Activated CD4-positive, alpha-beta T cell treated with anti-CD3 and anti-CD28 coated beads, Interleukin-2, amount 50 U/mL, for 48 hours (primary cell): ENCODE measurements at places on chromosomes 1 and 21.

GRCh38 chr1:58839846-58840835 is 56.3 kb upstream of the JUN start:
- DNase-seq = no peak

DNA sequence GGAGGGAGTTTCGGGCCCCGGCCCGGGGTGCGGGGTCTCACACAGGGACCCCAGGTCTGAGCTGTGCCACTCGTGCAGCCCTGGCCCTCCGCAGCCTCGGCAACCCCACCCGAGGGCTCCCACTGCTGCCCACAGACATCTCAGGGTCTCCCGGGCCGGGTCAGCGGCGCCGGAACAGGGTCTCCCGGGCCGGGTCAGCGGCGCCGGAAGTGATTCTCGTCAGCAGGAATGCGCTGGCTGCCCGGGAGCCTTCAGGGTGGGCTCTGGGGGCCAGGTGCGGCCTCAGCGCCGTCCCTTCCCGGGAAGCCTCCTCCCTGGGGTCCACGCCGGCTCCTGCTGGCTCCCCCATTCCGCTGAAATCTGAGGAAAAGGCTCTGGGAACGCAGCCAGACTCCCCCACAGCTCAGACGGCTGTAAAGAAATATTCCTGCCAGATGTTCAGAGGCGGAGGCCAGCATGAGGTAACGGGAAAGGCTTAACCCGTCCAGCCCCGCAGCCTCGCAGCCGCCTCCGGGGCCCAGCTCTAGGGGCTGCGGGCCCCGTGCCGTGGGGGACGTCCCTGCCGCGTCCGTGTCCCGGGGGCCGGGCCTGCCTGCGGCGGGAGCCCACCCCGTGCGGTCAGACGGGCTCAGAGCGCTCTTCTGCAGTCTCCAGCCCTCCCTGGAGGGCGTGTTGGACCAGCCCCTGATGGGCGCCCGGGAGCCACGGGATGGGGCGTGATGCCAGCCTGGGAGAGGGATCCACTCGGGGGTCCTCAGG is 8.7 kb upstream of the COL6A1 start:
- no peak for DNase-seq

- DNase-seq = no peak
Observed at GRCh38 chr1:37472281-37472680, 2.1 kb upstream of the ZC3H12A start.

DNA sequence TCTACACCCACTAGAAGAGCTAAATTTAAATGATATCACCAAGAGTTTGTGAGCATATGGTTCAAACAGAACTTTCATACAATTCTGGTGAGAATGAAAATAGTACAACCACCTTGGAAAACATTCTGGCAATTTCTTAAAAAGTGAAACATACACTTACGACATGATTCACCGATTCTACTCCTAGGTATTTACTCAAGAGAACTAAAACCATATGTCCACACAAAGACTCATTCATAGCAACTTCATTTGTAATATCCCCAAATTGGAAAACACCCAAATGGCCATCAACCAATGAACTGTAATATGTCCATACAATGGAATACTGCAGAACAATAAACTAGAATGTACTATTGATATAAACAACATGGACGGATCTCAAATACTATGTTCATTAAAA is 51.2 kb upstream of the ADAM30 start:
- DNase-seq = no peak

- DNase-seq = no peak
Observed at GRCh38 chr1:118985640-118986554, 2.2 kb downstream of the TBX15 start.

DNA sequence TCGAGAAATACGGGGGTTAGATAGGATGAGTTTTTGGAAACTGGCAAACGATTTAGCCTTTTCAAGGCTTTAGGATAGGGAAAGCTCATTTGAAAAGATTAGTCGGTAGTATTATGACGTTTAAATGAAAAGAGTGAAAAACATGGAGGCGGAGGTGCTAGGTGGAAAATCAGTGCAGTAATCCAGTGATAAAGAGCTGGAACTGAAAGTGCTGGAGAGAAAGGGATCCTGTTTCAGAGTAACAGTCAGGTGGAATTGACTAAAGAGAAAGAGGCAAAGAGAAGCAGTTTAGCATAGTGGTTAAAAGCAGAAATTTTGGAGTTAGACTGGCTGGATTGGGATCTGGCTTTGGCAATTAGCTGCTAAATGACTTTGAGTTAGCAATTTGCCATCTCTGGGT is 945 bp downstream of the WDR3 start:
- DNase-seq = no peak

DNA sequence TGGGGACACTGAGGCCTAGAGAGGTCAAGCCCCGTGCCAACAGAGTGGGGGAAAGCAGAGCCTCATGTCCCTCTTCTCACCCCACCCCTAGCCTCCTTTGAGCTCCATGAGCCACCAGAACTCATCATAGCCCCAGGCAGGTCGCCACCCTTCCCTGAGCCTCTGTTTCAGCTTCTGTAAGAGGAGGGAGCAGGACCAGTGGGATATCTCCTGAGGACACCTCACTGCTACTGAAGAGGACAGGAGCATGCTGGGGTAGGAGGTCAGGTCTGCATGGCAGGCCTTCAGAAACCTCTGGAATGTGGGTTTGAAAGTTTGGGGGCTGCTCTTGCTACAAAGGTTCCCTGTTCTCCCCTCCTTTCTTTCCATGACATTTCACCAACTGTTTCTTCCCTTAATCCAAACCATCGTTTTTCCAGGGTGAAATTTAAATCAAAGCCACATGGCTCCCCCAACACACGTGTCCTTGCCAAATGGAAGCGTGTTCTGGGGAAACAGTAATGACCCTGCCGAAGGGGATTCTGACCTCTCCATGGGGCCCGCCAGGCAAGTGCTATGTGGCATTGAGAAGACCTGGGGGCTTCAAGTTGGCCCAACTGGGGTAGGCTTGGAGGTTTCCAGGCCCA is 88.1 kb upstream of the RUNX3 start:
- DNase-seq = no peak

DNA sequence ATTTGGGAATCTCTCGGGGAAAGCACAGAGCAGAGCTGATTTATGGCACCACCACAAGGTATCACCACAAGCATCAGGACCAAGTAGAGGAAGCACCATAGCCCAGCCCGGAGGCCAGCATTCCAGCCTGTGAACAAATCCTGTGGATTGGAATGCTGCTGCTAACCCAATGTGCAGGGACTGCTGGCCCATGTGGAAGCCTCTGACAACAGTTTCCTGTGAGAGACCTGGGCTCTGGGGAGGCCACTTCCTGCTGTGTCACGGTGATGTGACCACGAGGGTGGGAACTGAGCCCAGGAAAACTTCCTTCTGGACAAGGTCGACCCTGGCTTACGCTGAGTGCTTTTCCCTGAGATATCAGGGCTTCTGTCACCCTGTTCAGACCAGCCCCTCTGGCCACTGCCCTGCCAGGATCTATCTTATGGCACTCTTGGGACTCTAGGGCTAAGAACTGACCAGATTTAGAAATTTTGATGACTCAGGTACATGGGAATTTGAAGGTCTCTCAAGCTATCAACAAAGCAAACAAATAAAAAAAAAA is 88.3 kb upstream of the NGF start:
- DNase-seq = no peak

DNA sequence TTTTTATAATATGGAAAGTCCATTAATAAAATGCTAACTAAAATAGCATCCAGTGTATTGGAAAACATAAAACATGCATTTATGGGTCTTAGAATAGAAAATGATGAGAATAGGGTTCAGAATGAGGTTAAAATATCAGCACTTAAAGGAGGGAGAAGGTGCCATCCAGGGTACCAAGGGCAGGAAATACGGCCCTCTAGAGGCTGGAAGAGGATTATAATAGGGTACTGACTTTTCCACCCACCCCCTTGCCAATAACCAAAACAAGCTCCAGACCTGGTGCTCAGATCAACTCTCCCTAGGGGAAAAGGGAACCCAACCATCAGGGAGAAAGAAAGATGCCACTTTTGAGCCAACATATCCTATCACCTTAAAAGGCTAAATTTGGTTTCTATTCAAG is 26.7 kb downstream of the ASTN1 start:
- no peak for DNase-seq

DNA sequence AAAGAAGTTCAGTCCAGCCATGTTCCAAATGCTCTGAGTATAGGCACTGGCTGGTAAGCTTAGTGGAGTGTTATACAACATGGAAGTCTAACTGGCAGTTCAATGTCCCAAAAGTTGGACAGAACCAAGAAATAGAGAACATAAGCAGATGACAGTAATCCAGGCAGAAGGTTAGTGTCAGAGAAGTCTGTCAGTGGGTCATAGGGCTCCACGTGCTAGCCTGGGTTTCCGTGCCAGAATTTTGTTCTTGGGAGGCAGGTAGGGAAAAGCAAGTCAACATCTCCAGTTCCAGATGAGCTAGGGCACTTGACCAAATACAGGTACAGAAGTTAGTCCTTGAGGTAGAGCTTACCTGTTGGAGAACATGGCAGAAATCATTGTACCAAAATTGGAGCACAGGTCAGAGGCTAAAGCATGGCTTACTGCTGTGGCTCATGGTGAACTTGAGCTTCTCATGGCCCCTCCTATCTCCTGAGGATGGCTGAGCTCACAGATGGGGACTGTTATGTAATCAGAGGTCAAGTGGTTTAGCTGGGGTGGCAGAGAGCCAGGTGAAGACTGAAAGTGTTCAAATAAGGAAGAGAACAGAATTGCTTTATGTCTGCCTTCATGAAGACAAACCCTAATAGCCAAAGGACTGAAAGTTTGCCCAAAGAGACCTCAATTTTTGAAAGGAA is 170.8 kb downstream of the NFIA start:
- DNase-seq = no peak

DNA sequence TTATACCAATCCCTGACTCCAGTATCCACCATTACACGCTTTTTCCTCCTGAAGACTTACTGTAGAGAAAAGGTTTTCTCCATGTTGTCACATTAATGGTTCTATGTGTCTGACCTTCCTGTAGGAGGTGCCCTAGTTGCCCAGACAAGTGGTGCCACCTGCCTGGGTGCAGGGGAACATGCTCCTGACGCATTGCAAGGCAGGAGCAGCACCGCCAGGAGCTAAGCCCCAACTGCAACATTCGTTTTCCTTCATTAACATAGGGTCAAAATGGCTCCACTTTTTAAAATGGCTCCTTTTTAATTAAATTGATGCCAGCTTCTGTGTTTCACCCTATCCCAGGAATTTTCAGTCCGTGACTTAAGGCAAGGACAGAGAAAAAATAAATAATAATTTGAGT is 220.1 kb upstream of the SAMSN1 start:
- DNase-seq = no peak

GRCh38 chr21:33985117-33986050 is 69.8 kb upstream of the ATP5PO start:
- DNase-seq = no peak

- no peak for DNase-seq
Observed at GRCh38 chr1:89557956-89558355, 33.3 kb downstream of the LRRC8B start.

DNA sequence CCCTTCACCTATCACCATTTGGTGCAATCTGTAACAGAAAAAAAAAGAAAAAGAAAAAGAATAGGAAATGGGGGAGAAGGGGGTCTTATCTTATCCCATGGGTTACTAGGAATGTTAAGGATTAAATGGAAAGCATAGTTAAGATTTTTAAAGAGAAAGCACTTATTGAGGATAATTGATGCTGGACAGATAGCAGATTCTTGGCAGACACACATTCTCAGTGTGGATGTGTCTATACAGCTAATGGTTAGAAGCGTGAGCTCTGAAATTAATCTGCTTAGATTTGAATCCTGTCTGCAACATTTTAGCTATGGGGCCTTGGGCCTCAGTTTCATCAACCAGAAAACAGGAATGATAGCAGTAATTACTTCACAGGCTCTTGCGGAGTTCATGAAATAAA is 67.1 kb downstream of the SSBP3 start:
- no peak for DNase-seq

DNA sequence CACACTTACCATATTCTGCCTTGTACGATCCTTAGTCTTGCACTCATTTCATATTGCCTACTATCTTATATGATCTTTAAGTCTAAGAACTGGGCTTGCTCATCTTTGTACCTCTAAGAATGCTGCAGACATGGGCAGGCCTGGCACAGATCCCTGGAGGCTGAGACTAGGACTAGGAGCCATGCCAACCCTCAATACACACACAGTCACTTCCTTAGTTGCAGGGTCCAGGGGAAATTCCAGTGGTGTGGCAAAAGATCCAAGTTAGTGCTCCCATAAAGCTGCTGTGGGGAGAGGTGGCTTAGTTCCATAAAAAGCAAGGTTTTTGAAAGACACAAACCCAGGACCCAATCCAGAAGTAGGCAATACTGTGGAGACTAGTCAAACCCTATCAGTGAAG is 59.9 kb downstream of the CYYR1 start:
- no peak for DNase-seq

- no peak for DNase-seq
Observed at GRCh38 chr1:25854554-25854953, 4.7 kb downstream of the AUNIP start.

GRCh38 chr1:121443001-121443540 is 258.3 kb downstream of the SRGAP2C start:
- no peak for DNase-seq

DNA sequence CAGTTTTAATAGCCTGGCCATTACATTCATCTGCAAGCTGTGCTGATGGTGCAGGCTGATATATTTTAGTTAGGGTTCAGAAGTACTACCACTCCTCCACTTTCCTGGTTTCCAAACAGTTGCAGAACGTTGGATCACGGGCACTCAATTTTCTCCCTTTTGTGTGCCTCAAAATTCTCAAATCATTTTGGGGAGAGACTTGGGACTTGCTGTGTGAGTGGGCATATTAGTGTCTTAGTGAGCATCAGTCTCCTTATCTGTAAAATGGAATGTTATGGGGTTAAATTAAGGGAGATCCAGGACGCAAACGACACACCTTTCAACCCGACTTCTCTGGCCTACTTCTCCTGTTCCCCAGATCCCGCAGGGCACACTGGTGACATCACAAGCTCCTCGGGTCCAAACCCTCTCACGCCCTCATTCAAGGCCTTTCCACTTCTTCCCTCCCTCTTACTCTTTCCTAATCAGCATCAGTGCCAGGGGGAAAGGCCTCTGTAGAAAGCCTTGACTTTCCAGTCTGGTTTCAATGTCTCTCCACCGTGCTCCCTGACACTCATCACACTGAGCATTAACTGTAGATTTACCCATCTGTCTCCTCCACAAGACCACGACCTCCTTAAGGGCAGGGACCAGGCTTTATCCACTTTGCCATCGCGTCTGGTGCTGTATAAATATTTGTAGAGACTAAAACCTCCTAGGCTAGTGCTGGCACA is 1.2 kb downstream of the PIGP start:
- peak; percentile 12 for DNase-seq

GRCh38 chr1:193094112-193094511 is 11.1 kb downstream of the GLRX2 start:
- DNase-seq = no peak

DNA sequence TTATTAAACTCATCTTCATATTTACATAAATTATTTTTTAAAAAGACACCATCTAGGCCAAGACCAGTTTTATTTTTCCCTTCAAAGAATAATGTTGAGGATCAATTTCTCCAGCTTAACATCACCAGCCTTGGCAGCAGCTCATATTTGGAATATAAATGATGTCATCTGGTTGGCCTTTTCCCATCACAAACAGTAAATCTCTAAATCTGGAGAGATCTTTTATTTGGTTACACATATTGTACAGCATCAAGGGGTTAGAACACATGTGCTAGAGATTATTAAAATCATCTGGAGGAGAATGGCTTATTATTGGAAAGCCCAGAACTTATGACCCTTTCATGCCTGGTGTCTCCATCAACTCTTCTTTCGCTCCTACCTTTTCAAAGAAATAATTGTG is 508.8 kb downstream of the PLPP3 start:
- no peak for DNase-seq

- peak; percentile 28 for DNase-seq
Observed at GRCh38 chr1:229271448-229272159, 693 bp downstream of the RAB4A start.
